ENCODE measurements at places on chromosomes 2 and 18. TPM values are rescaled to one million over a fixed set of nuclear protein-coding genes. Genes with fewer than 3 reads are reported as not detected.

The CLEC4F gene
- not detected for total RNA-seq

The CDH2 gene
- 89.2 TPM for total RNA-seq

The C2orf72 gene
- total RNA-seq = not detected

DNA sequence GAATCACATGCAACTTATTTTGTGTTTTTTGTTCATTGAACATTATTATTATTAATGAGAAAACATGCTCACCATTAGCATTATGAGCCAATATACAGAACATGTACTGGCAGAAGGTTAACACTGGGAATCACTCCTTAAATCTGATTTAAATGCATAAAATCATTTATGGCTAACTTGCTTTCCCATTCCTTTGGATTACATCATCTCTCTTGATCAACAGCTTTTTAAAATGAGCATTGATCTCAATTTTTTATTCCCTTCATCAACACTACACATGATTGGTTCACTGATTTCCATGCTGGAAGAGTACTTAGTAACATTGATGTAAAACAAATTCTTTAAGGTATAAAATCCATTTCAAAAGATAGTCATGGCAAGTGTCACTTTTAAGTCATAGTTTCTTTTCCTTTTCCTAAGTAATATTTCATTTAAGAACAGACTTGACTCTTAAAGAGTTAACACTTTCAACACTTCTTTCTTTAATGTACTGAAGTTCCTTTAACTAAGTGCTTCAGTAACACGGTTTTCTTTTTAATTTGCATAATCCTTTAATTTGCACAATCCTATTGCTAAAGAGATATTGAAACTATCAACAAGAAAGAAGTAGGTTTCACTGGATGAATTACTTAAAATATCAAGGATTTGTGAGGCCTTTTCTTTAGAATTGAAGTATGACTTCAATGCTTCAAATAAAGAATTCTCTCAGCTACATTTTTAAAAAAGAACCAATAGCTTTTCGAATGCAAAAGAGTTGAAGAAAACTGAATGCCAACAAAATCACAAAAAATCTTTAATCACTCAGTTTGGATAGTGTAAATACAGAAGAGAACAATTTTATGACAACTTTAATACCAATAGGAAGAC is 24.9 kb upstream of the BUB1 start:
- DNase-seq = no peak

DNA sequence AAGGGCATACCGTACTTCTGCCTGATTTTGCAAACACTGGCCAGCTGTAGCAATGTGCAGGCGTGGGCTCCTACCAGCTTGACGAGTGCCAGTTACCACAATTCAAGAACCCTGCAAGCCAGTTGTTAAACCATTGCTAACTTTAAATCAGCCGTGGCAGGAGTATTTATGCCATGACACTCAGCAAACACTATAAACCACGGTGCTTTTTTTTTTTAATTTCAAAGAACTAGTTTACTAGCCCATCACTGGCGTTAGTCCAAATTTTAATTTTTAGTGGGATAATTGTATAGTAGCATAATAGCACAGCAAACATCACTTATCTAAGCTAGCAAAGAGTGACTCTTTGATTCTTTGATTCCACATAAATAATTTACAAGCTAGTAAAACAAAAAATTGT is 111.1 kb downstream of the COL4A4 start:
- no peak for DNase-seq

- DNase-seq = no peak
Observed at GRCh38 chr18:28875059-28875458, 698.1 kb upstream of the CDH2 start.

- DNase-seq = peak; percentile 11
Observed at GRCh38 chr2:230053753-230054478, 14.8 kb downstream of the SLC16A14 start.

DNA sequence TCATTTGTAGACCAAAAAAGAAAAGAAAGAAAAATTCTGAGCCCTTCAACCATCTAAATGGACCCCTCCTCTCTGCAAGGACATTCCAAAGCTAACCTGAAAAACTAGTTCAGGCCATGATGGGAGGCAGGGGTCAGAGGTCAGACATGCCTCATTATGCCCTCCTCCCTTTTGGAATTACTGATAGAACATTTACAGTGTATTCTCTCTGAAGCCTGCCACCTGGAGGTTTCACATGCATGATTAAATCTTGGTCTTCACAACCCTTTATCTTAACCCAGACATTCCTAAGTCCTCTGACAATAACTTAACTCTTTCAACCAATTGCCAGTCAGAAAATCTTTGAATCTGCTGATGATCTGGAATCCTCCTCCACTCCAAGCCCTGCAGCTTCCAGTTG is 86.0 kb downstream of the SPP2 start:
- no peak for DNase-seq

DNA sequence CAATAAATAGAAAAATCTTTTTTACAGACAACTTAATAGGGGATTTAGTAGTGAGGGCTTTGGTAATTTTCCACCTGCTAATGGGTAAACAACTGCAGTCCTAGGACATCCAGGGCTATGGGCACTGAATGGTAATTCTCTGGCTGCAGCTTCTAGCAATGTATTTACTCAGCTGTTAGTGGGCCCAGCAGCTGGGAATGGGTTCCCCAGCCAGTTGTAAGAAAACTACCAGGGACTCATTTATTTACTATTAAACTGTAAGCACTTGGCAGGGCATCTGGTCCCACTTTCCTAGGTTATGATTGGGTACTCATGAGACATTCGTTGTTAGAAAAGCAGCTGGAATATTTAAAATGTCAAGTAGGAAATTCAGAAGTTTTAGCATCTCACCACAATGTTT is 363.8 kb upstream of the TRIB2 start:
- DNase-seq = peak; percentile 86

DNA sequence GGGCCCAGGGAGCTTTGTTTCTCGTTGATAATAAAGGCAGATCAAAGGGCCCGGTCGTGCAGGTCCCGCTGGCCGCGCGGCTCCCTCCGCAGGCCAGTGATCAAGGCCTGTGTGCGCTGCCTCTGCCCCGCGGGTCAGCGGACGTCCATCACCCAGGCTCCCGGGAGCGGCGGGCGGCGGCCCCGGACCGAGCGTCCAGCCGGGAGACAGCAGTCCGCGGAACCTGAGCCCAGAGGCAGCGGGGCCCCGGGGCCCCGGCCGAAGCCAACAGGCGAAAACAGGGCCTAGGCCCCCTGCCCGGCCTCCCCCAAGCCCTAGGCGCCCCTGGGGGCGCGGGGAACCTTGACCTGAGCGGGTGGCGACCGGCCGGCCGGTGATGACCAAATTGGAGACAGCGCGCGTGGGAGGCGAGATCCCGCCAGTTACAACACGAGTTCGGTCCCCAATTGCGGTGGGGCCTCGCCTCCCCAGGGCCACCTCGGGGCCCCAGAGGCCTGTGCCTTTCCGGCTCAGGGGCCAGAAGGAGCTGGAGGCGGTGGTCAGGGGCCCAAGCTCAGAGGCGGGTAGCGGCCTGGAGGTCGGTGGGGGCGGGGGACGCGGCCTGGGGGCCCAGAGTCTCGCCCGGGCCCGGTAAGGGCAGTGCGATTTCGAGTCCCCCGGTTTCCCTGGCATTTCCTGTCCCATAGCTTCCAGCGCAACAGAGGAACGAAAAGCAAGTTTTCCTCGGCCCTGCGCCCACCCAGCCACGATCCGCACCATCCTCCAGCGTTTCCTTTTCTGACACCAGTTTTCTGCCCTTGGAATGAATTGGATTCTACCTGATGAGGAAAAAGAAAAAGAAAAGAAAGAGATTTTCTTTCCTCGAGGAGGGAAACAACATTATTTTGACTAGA is 5.9 kb downstream of the SP9 start:
- no peak for DNase-seq

- no peak for DNase-seq
Observed at GRCh38 chr2:168571061-168571460, 115.0 kb downstream of the CERS6 start.

- DNase-seq = no peak
Observed at GRCh38 chr2:23400703-23401102, 15.7 kb downstream of the KLHL29 start.

DNA sequence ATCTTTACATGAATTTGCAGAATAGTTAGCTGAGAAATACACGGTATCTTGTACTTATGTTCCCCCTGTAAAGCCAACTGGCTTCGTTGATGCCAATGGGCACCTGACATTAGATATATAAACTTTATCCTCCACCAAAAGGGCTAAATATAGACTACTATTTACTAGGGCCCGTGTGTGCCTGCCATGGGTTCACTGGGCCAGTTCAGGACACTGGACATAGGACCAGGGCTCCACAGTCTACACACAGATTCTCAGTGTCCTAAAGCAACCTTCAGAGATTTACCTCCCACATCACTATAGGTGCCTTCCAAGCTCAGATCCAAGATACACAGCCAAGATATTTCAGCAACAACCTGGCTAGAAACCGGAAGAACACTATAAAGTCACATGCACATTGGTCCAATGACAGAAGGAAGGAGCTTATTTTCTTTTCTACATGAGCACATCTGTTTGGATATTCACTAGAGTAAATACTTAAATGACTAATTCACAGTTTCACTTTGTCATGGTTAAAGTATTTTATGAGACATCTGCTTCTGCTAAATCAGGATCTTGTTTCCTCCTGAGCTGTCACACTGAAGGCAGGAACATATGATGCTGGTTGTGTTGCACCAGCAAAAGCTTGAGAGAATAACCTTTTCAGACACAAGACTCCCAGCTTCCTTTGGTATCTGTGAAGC is 95.1 kb downstream of the MYO5B start:
- peak; percentile 56 for DNase-seq

DNA sequence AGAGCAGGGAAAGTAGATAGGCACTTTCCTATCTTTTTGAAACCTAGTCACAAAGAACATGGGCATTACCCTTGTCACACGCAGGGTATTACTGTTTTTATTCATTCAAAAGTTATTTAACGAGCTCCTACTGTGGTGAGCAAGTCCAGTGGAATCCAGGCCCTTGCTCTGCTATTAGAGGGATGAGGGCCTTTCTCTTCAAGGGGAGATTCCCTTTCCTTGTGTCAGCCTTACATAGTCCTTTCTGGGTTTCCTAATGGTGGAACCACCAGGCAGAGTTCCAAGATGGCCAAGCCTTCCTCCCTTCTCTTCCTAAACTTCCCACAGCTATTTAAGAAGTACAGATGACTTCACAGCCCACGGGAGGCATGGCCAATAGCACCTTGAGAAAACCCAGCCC is 64.6 kb downstream of the SPTBN1 start:
- peak; percentile 87 for DNase-seq

- DNase-seq = peak; percentile 72
Observed at GRCh38 chr2:68287580-68288441, 31.9 kb downstream of the CNRIP1 start.

- DNase-seq = no peak
Observed at GRCh38 chr2:55926246-55926645, 2.7 kb upstream of the EFEMP1 start.

All from fibroblast of villous mesenchyme (primary cell).